Stimulated activated naive CD8-positive, alpha-beta T cell treated with anti-CD3 and anti-CD28 coated beads, Interleukin-15, amount 100 ng/mL, for 72 hours (primary cell): ENCODE measurements at places on chromosomes 6 and 20.

- DNase-seq, result no peak
Measured at GRCh38 chr20:64092258-64093012, 8.2 kb upstream of the LKAAEAR1 start.

- no peak for DNase-seq
Measured at GRCh38 chr6:91433660-91434534, 847.0 kb upstream of the MAP3K7 start.

GRCh38 chr6:102623201-102623600 is 1229.7 kb downstream of the GRIK2 start:
- DNase-seq, result no peak

DNA sequence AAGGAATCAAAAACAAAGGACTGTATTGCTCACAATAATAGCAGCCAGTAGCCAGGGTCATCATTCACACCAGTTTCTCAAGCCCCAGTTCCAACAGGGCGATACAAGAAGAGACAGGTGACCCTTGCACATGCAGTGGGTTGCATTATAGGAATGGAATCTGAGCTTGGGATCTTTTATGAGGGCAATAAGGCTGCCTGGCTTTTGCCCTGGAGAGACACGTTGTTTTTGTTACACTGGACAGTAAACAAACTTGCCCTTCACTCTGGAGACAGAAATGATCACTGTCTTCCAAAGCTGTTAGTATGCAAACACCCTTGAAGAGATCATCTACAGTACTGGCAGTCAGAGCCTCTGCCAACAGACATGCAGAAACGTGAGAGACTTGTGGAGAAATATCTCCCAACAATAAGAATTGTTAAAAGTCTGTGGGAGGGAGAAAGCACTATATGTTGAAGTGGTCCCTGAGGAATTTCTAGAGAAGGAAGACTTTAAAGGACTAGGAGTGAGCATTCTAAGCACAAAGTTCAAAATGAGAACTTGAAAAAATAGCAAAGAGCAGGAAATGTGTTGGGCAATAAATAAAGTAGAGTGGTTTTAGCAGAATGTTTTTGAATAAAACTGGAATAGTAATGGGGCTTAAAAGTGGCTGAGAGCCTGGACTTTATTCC is 6.2 kb upstream of the COL12A1 start:
- DNase-seq, result no peak

DNA sequence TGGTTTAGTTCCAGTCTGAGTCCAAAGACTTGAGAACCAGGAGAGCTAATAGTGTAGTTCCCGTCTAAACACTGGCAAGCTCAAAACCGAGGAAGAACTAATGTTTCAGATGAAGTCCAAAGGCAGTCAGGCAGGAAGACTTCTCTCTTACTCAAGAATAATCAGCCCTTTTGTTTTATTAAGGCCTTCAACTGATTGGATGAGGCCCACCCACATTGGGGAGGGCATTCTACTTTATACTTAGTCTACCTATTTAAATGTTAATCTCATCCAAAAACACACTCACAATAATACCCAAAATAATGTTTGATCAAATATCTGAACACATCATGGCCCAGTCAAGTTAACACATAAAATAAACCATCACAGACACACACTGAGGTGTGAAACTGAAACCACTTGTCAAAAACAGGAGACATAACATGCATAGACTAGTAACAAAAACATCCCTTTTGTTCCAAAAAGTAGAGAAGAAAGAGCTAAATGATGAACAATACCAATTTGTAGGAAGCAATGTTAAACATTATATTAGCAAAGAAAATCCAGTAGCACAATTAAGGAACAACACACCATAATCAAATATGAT is 50.2 kb upstream of the SENP6 start:
- DNase-seq, result no peak

GRCh38 chr6:43622541-43622940 is 6.5 kb downstream of the GTPBP2 start:
- DNase-seq, result no peak

GRCh38 chr6:105994118-105994590 is 92.0 kb upstream of the PRDM1 start:
- DNase-seq, result peak; percentile 53

GRCh38 chr6:93304505-93304904 is 114.9 kb downstream of the EPHA7 start:
- DNase-seq, result no peak

- DNase-seq, result no peak
Measured at GRCh38 chr20:10495173-10495572, 60.1 kb downstream of the SLX4IP start.

DNA sequence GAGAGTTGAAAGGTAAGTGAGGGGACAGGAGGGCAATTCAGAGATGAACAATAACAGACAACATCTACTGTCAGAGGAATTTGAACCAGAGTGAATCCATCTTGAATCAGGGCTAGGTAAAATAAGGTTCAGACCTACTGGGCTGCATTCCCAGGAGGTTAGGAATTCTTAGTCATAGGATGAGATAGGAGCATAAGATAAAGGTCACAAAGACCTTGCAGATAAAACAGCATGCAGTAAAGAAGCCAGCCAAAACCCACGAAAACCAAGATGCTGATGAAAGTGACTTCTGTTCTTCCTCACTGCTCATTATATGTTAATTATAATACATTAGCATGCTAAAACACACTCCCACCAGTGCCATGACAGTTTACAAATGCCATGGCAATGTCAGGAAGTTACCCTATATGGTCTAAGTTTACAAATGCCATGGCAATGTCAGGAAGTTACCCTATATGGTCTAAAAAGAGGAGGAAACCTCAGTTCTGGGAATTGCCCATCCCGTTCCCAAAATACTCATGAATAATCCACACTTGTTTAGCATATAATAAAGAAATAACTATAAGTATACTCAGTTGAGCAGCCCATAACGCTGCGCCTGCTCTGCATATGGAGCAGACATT is 248.5 kb downstream of the HAO1 start:
- DNase-seq, result no peak

- no peak for DNase-seq
Measured at GRCh38 chr6:113067612-113068275, 720.6 kb downstream of the RFPL4B start.

DNA sequence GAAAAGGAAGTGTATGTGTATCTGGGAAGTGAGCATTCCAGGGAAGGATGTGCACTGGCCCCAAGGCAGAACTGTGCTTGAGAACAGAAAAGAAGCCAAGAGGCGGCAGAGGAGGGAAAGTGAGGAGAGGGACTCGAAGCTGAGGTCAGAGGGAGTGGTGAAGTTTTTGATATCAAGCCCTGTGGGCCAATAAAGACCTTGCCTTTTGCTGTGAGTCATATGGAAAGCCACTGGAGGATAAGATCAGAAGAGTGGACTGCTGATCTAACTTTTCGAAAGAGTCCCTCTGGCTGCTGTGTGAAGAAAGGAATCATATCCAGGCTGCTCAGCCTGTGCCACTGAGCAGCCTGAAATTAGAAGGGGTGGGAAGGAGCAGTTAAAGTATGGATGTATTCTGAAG is 99.4 kb downstream of the EYA4 start:
- no peak for DNase-seq

GRCh38 chr6:7273709-7274108 is 39.3 kb downstream of the SSR1 start:
- no peak for DNase-seq

DNA sequence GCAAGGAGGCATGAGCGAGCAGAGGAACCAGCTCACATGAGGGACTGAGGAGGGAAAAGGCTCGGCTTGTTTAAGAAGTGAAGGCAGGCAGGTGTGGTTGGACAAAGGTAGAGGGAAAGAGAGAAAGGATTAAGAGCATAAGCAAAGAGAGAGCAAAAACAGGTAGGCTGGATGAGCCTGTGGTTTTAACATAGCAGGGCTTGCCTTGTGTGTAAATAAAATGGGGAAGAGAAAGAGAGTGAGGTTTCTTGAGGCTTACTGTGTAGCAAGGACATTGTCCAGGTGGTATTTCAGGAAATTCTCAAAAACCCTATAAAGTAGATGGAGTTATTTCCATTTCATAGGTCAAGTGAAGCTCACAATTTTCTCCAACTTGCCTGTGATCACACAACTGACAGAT is 93.9 kb upstream of the HDAC2 start:
- no peak for DNase-seq

DNA sequence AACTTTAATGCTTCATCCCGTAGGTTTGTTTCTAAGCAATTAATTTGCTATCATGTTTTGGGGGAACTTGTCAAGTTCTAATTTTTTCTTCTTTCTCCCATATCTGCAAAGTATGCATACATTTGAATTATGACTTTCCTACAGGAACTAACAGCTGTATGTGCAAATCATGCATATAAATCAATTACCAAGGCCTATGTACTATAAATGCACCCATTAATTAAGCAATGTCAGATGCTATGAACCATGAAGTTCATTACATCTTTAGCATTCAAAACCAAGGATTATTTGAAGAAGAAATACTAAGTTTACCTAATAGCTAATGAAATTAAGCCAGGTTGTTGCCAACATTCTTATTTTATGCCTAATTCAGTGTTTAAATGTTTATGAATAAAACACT is 851.3 kb downstream of the TFAP2A start:
- no peak for DNase-seq

DNA sequence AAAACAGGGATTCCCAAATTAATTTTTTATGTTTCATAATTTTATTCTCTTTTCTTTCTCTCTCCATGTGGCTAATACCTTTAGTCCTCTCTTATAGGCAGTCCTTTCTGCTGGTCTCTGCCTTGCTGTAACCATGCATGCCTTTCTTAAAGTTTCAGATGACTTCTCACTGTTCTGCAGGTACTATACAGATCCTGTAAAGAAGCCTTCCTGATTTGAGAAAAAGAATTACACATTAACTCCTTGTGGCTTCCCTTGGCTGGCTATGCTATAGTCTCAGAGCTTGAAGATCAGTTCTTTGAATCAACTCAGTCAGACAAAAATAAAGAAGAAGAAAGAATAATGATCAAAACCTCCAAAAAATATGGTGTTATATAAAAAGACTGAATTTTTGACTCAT is 7.3 kb upstream of the GPR63 start:
- DNase-seq, result no peak

DNA sequence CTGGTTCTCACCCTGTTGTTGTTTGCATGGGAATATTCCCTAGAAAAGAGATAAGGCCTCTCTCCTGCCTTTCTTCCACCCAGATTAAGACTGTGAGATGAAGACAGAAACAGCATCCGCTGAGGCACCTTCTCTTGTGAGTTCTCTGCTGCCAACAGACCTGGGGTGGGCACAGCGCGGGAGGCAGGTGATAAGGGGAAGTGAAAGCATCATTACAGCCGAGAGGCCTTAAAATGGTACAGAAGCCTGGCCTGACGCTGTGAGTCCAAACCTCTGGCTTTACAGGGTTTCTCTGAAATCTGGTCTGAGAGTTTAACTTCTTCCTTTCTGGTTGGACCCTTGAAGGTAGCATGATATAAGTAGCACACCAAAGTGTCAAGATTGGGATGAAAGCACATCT is 21.0 kb upstream of the IYD start:
- DNase-seq, result no peak

- no peak for DNase-seq
Measured at GRCh38 chr20:35887393-35888064, 66.8 kb downstream of the SCAND1 start.

GRCh38 chr20:13877793-13878192 is 93.0 kb downstream of the NDUFAF5 start:
- DNase-seq, result no peak

DNA sequence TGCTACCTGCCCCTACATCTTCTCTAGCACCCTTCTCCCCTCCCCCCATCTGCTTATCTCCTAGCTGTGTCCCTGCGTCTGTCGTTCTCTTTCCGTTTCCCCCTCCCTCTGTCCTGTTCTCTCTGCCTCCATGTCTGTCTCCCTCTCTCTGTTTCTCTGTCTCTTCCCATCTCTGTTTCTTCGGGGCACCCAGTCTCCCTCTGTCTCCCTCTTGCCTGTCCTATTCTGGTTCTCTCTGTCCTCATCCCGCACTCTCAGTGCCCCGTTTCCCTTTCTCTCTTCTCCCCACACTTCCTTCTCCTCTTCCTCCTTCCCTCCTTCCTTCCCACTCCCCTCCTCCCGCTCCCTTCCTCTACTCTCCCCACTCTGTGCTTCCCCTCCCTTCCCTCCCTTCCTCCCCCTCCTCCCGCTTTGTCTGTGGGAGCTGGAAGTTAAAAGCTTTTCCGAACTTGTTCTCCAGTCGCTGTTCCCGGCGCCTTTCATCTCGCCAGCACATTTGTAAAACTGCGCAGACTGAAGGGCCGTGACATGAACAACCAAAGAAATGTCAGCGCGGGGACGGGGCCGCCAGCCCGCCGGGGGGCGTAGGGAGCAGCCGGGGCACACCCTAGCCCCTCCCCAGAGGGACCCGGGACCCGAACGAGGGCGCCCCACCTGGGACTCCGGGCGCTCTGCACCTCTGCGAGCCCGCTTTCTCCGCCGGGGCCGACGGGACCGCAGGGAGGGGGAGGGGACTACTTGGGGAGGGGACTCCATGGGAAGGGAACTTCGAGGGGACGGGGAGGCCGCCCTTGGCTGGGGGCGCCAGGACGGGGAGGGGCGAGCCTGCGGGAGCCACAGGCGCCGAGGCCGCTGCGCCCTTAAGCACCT is 4.0 kb upstream of the CDH22 start:
- DNase-seq, result no peak

- peak; percentile 35 for DNase-seq
Measured at GRCh38 chr6:2245877-2246863, 765 bp upstream of the GMDS start.

DNA sequence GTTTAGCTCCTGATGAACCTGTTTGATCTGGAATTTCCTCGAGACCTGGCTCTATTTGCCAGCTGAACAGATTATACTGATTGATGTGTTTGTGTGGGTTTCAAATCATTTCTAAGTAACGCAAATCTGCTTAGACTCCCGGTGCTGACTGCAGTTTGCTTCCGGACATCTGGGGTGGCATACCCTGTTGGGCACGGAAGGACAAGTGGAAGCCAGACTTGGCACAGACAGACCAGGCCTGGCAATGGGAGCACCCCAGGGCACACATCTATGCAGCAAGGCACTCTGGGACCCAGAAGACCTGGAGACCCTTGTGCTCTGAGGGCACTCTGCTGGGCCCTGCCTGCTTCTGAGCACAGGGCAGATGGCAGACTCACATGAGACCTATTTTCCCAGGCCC is 433.7 kb upstream of the CHD6 start:
- no peak for DNase-seq

DNA sequence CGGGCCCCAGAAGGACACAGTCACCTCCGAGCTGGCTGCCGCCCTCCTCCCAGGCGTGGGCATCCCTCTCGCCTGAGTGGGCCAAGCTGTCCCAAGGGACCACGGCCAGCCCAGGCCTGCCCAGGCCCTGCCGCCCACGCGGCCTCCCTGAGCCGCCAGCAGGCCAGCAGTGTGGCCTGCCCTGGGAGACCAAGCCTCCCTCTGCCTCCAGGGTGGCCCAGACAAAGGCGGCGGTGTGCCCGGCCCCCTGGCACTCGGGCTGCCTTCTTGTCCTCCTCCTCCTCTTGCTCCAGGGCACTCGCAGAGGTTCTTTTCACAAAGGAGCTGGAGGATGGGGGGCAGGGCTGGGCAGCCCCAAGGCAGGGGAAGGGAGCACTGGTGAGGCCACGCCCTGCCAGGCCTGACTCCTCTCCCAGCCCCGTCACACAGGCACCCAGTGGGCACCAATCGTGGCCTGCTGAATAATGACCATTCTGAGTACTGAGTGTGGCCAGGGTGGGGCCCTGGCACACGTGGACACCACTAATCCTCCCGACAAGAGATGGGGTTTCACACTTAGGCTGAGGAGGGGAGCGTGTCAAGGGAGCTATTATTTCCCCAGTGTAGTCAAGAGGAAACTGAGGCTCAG is 25.3 kb downstream of the NOL4L start:
- DNase-seq, result no peak

GRCh38 chr6:159978291-159979135 is 9.6 kb downstream of the IGF2R start:
- DNase-seq, result peak; percentile 50

GRCh38 chr6:125853168-125853567 is 62.4 kb downstream of the NCOA7 start:
- no peak for DNase-seq
